Ovary (tissue), 10 donors: ENCODE measurements at places on chromosomes 6 and 20. TPM values are rescaled to one million over a fixed set of nuclear protein-coding genes. Genes with fewer than 3 reads are reported as not detected.

- H3K4me3 ChIP-seq, result no peak overlapping the region
- no peak overlapping the region for H3K27ac ChIP-seq
- no peak for DNase-seq
Observed at GRCh38 chr20:48695255-48695654, 132.5 kb downstream of the PREX1 start.

GRCh38 chr6:29694637-29695036, 13.7 kb upstream of the ZFP57 start:
- no peak for DNase-seq
- no peak overlapping the region for H3K4me3 ChIP-seq
- no peak overlapping the region for H3K27ac ChIP-seq

DNA sequence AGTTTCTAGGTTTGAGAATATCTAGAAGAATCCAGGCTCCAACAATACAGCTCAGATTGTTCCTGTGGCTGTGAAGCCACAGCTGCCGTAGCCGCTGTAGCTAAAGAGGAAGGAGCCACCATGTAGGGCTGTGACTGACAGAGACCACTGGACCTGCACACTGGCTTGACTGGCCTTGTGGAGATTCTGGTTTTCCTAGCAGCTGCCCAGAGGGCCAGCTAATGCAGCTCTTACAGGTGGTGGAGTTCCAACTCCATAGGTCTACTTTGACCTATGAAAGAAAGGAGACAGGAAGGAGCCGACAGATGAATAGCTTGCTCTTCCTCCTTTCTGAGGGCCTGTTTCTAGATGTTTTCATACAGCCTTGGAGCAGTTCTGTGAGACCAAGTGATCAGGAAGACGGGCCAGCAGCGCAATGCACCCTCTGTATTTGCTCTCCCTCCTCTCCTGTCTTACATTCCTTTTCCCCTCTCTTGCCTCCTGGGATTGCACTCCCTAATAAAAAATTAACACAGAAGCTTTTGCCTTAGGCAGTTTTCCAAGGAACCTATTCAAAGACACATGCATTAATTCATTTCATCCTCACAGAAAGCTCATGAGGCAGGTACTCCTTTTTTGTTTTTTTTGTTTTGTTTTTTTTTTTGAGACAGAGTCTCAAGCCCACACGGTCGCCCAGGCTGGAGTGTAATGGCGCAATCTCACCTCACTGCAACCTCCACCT, 51.8 kb upstream of the MYB start:
- H3K36me3 ChIP-seq, result no peaks in the 10 kb centered on the region
- no peaks in the 10 kb centered on the region for H3K4me1 ChIP-seq
- no peak overlapping the region for H3K4me3 ChIP-seq
- no peaks in the 10 kb centered on the region for H3K27me3 ChIP-seq

DNA sequence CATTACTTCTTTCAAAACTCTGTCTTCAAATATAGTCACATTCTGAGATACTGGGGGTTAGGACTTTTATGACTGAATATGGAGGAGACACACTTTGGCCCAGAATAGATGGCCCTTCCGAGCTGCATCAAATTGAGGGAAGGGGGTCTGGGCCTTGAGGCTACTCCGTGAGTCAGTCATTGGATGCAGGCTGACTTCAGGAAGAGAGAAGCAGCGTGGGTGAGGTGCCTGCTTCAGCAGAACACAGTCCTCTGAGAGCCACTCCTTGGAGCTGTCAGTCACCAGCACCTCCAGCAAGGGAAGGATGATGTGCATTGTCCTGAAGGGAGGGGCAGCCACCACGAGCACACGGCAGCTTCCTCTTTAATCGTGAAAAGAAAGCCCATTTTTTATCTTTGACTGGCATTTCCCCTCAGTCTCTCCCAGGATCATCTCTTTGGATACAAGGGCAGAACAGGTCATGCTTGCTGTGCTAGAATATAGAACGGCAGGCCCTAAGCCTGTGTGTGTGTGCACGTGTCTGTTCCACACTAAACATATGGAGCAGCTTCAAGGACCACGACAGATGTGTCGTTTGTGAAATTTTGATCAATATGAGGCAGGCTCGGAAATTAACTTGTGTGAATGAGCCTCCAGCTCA, 721.6 kb downstream of the KIF16B start:
- H3K27me3 ChIP-seq, result no peaks in the 10 kb centered on the region
- H3K4me3 ChIP-seq, result no peak overlapping the region
- no peak overlapping the region for H3K27ac ChIP-seq
- no peak for DNase-seq
- H3K4me1 ChIP-seq, result no peaks in the 10 kb centered on the region

DNA sequence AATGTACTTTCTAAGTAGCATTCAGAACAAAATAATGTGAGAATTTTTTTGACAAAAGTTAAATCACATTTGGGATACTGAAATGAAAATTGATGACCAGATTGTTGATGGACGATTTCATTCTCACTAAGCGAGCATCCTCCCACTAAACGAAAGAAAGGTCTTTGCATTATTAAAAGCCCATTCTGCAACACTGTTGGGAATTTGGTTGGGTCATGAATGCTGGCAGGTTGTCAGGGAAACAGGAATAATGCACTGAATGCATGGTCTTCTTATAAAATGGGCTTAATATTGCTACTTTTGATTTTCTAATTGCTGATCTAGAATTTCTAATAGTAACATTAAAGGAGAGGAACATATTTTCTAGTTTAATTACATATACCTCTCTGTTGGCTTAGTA, 229.8 kb downstream of the NKAIN2 start:
- H3K27me3 ChIP-seq, result no peaks in the 10 kb centered on the region
- no peaks in the 10 kb centered on the region for H3K4me1 ChIP-seq
- H3K4me3 ChIP-seq, result no peak overlapping the region
- H3K27ac ChIP-seq, result no peak overlapping the region

DNA sequence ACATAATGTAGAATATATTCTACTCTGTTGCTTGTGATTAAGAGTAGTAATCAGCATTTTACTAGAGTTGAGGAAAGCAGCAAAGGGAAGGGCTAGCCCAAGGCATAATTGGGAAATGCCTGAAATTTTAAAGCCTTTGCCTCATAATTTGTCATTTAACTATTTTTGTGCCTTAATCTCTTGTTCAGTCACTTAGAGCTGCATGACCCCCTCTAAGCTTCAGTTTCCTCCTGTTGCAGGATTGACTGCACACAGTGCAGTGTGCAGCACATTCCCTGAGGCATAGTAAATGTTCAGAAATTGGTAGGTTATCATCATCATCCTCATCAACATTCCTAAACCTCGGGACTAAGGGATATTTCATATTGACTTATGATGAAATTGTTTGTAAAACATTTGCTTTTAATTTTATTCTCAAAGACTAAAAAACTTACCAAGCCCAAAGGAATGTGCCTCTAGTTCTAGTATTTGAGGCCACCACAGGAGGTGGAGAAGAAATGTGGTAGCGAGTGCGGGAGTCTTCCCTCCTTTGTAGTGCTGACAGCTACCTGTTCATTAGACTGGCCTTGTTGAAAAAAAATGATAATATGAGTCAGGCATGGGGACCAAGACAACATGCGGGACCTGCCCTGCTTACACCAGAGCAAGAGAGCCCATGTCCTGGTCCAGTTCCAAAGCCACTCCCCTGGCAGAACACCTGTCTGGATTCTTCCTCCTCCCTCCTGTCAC, 14.8 kb upstream of the TENT5A start:
- no peak overlapping the region for H3K4me3 ChIP-seq
- no peak for DNase-seq

GRCh38 chr6:45454008-45454911, 76.5 kb upstream of the SUPT3H start:
- no peaks in the 10 kb centered on the region for H3K36me3 ChIP-seq
- H3K4me3 ChIP-seq, result no peak overlapping the region
- no peaks in the 10 kb centered on the region for H3K27me3 ChIP-seq
- DNase-seq, result no peak

- H3K27ac ChIP-seq, result no peak overlapping the region
- no peak for DNase-seq
- H3K27me3 ChIP-seq, result no peaks in the 10 kb centered on the region
- no peak overlapping the region for H3K4me3 ChIP-seq
- no peaks in the 10 kb centered on the region for H3K36me3 ChIP-seq
- H3K4me1 ChIP-seq, result no peaks in the 10 kb centered on the region
Observed at GRCh38 chr6:141685416-141685815, 447.3 kb upstream of the GJE1 start.

- H3K27me3 ChIP-seq, result no peaks in the 10 kb centered on the region
- no peaks in the 10 kb centered on the region for H3K4me1 ChIP-seq
- no peak overlapping the region for H3K4me3 ChIP-seq
- no peaks in the 10 kb centered on the region for H3K36me3 ChIP-seq
Observed at GRCh38 chr6:11494786-11495564, 42.6 kb upstream of the TMEM170B start.

GRCh38 chr6:136820561-136820960, 1.8 kb upstream of the PEX7 start:
- H3K4me1 ChIP-seq, result no peaks in the 10 kb centered on the region
- H3K4me3 ChIP-seq, result no peak overlapping the region
- H3K27me3 ChIP-seq, result no peaks in the 10 kb centered on the region
- H3K27ac ChIP-seq, result no peak overlapping the region
- no peaks in the 10 kb centered on the region for H3K36me3 ChIP-seq

GRCh38 chr6:117270055-117270842, 4.9 kb downstream of the VGLL2 start:
- no peak overlapping the region for H3K4me3 ChIP-seq
- no peak for DNase-seq

DNA sequence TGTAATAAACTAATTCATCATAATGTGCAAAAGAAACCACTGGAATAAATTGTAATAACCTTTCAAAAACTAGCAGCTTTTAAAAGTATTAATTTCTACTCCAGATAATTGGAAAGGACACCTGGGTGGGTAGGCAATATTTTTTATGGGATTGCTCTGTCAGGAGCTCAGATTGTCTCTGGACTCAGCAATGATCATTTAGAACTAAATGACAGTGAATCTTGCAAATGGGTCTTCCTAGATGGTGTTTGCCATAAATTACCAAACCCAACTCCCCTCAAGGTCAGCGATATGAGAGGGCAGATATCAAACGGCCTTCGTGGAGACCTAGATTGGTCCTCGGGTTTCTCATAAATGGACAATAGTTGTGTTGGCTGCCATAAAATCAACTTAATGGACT, 181.9 kb downstream of the HS3ST5 start:
- H3K27ac ChIP-seq, result no peak overlapping the region
- no peaks in the 10 kb centered on the region for H3K4me1 ChIP-seq
- no peak for DNase-seq
- no peak overlapping the region for H3K4me3 ChIP-seq
- H3K36me3 ChIP-seq, result no peaks in the 10 kb centered on the region
- H3K27me3 ChIP-seq, result no peaks in the 10 kb centered on the region

- no peaks in the 10 kb centered on the region for H3K27me3 ChIP-seq
- H3K4me3 ChIP-seq, result no peak overlapping the region
- no peaks in the 10 kb centered on the region for H3K36me3 ChIP-seq
- DNase-seq, result no peak
- no peak overlapping the region for H3K27ac ChIP-seq
Observed at GRCh38 chr6:75608956-75609533, 7.4 kb downstream of the SENP6 start.

DNA sequence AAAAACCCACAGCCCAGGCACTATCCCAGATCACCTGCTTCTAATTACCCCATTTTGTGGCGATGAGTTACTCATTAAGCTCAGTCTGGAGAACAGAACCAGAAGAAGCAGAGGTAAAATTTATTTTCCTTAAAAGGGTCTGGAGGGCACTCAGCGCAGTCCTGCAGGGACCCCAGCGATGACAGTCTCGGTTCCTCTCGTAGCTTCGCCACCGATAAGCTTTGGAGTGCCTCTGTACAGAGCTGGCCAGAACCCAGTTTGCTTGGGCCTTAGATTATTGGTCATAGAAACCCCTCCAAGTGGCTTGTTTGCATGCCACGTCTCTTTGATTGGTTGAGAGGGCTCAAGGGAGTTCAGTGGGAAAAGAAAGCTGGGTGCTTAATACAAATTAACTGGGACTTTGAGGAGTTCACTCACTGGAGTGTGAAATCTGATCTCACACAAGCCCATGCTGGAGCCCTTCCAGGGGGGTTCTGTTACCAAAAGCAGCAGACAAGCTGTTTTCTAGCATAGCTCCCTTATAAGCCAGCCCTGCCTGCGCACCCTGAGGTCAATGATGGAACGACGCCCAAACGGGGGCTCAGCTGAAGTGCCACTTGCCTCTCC, 158.5 kb upstream of the ARID1B start:
- no peaks in the 10 kb centered on the region for H3K27me3 ChIP-seq
- H3K4me1 ChIP-seq, result peaks cover 4% of the 10 kb centered on the region
- H3K27ac ChIP-seq, result no peak overlapping the region
- H3K4me3 ChIP-seq, result no peak overlapping the region

- no peak overlapping the region for H3K4me3 ChIP-seq
- H3K27ac ChIP-seq, result no peak overlapping the region
- DNase-seq, result no peak
- H3K4me1 ChIP-seq, result no peaks in the 10 kb centered on the region
- no peaks in the 10 kb centered on the region for H3K27me3 ChIP-seq
Observed at GRCh38 chr20:51046021-51046985, 23.4 kb upstream of the KCNG1 start.

- H3K27me3 ChIP-seq, result no peaks in the 10 kb centered on the region
- no peak overlapping the region for H3K4me3 ChIP-seq
- no peaks in the 10 kb centered on the region for H3K4me1 ChIP-seq
- no peaks in the 10 kb centered on the region for H3K36me3 ChIP-seq
Observed at GRCh38 chr6:122284848-122285247, 114.6 kb upstream of the HSF2 start.

- H3K27me3 ChIP-seq, result no peaks in the 10 kb centered on the region
- peaks cover 4% of the 10 kb centered on the region for H3K4me1 ChIP-seq
- no peak for DNase-seq
- H3K27ac ChIP-seq, result no peak overlapping the region
Observed at GRCh38 chr6:16470502-16471221, 232.3 kb downstream of the GMPR start.

DNA sequence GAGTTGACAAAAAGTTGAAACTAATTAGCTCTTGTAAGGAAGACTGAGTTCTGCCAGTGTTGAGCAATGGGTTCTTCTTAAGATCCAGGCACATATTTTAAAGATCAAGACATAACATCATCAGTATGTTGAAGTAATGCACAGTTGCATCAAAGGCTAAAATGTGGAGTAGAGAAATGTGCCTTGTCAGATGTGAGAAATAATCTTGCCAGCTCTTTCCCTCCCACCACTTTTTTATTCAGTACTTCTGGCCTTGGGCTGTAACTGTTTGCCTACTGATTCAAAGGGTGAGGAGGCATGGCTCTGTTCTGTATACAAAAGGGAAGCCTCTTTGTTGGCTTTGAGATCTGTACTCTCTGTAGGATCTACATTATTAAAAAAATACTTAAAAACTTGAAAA, 13.1 kb downstream of the PKIB start:
- no peak overlapping the region for H3K4me3 ChIP-seq
- no peaks in the 10 kb centered on the region for H3K4me1 ChIP-seq
- DNase-seq, result no peak
- H3K36me3 ChIP-seq, result no peaks in the 10 kb centered on the region
- H3K27ac ChIP-seq, result no peak overlapping the region

- no peaks in the 10 kb centered on the region for H3K27me3 ChIP-seq
- H3K27ac ChIP-seq, result no peak overlapping the region
- H3K36me3 ChIP-seq, result no peaks in the 10 kb centered on the region
- no peak overlapping the region for H3K4me3 ChIP-seq
- H3K4me1 ChIP-seq, result peaks cover 1% of the 10 kb centered on the region
- DNase-seq, result no peak
Observed at GRCh38 chr20:16352321-16352720, 220.9 kb downstream of the KIF16B start.

The GABRR1 gene
- not detected for total RNA-seq

The SDHAF4 gene
- total RNA-seq, result 6.3 TPM

The TFAP2B gene
- not detected for total RNA-seq

The CD24 gene
- total RNA-seq, result 12.9 TPM

The TOX2 gene
- total RNA-seq, result 1.3 TPM

The RHAG gene
- 0.43 TPM for total RNA-seq

The TP53TG5 gene
- total RNA-seq, result not detected

The DCDC2 gene
- total RNA-seq, result 0.20 TPM
